Activated CD4-positive, alpha-beta T cell treated with anti-CD3 and anti-CD28 coated beads, Interleukin-2, Interleukin-4, amounts not matched to agents 100 ng/mL and 50 ng/mL, durations not matched to agents 16 hours and 8 hours (primary cell): ENCODE measurements at places on chromosomes 12 and 14.

DNA sequence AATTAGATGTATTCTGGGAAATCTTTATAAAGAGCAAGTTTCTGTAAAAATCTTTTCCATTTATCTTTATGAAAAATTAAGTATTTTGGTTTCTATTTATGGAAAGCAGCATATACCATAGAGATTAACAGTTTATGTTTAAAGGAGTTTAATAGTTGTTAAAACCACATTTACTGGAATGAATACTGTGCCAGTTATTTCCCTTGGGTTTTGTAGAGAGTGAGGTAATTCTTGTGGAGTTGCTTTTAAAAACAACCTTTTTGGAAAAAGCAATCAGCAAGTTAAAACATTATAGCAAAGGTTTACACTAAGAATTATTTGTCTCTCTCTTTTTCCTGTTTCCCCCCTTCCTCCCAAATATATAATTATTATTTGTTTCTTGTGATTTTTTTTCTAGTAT, 34.9 kb downstream of the AEBP2 start:
- DNase-seq: no peak

DNA sequence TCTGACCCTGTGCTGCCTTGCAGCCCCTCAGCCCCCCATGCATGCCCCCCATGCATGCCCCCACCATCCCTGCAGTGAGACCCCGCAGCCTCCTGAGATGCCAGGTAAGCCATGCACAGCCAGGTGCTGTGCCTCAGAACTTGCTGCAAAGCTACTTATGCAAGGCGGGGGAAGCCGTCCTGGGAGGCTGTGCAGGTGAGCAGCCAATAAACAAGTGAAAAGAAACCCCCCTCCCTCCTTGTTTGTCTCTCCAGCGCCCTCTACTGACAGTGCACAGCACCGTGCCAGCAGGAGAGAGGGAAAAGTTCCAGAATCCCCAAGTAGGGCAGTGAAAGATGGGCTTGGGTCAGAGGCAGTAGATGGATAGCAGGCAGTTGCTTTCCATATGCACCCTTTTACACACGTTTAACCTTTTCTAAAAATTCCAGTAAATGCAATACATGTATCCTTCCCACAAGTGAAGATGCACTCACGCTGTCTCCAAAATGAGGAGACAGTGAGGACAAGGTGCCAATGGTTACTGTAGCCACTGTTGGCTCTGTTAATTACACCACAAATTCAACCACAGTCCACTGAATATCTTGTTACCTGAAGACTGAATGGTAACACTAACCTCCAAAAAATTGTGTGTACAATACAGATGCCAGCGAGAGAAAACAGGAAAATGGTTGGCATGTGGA, 18.0 kb downstream of the TNFAIP2 start:
- DNase-seq: peak; percentile 42

DNA sequence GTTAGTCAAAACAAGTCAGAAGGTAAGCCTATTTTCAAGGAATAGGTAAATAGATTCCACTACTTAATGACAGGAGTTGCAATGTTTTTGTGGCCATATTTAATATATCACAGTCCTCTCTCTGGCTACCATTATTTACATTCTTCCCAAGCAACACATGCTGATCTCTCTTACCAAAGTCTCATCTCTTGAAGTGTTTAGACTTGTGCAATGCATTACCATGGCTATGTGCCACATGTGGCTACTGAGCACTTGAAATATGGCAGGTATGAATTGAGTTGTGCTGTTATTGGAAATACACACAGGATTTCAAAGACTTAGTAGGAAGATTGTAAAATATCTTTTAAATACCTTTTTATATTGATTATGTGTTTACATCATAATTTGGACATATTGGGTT, 262.4 kb upstream of the PDE3A start:
- no peak for DNase-seq

- no peak for DNase-seq
These were observed 18.8 kb upstream of the STRAP start for GRCh38 chr12:15863372-15863771.

- DNase-seq: no peak
These were observed 3.0 kb downstream of the NCOR2 start for GRCh38 chr12:124564232-124564958.

- no peak for DNase-seq
These were observed 9.1 kb downstream of the TMCC3 start for GRCh38 chr12:94641283-94641682.

DNA sequence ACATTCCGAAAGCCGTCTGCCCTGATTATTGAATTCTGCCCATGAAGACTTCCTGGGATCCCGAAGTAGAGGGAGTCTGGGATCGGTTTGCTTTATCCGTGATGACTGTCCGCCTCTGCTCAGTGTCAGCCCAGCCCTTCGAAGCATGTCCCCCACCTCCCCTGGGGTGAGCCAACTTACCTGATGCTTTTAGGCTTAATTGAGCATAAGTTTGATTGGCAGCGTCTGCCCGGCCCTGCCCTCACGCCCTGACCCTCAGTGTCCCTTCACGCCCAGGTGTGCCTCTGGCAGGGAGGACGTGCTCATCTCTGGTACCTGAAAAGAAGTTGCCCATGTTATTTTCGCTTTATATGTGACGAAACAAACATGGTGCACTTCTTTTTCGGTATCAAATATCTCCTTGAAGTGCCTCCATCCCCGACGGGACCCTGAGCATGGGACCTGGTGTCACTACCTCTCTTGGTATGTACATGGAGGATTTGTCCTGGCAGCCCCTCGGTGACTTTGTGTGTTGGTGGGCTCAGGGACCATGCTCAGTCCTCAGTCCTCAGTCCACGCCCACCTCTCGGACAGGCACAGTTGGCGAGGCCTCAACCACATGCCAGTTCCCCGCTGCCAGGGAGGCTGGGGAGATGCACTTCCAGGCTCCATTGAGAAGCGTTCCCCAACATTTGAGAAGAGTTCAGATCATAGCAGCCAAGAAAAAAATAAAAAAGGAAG, 130.1 kb upstream of the RTL1 start:
- DNase-seq: no peak

GRCh38 chr12:18811273-18811672, 73.4 kb downstream of the CAPZA3 start:
- DNase-seq: no peak

DNA sequence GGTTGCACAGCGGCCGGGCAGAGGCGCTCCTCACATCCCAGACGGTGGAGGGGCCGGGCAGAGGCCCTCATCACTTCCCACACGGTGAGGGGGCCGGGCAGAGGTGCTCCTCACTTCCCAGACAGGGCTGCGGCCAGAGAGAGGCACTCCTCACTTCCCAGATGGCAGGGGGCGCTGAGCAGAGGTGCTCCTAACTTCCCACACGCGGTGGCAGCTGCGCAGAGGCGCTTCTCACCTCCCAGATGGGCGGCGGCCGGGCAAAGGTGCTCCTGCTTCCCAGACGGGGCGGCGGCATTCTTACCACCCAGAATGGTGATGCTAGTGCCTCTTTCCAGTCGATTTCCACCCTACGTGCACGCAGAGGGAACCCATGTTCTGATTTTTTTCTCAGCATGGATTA, 304.4 kb downstream of the RGS6 start:
- DNase-seq: no peak

GRCh38 chr14:69700575-69700974, 66.4 kb upstream of the SRSF5 start:
- no peak for DNase-seq

GRCh38 chr14:80356413-80356812, 145.1 kb upstream of the DIO2 start:
- no peak for DNase-seq

- DNase-seq: peak; percentile 19
These were observed 101.9 kb downstream of the RIN3 start for GRCh38 chr14:92615451-92615850.

DNA sequence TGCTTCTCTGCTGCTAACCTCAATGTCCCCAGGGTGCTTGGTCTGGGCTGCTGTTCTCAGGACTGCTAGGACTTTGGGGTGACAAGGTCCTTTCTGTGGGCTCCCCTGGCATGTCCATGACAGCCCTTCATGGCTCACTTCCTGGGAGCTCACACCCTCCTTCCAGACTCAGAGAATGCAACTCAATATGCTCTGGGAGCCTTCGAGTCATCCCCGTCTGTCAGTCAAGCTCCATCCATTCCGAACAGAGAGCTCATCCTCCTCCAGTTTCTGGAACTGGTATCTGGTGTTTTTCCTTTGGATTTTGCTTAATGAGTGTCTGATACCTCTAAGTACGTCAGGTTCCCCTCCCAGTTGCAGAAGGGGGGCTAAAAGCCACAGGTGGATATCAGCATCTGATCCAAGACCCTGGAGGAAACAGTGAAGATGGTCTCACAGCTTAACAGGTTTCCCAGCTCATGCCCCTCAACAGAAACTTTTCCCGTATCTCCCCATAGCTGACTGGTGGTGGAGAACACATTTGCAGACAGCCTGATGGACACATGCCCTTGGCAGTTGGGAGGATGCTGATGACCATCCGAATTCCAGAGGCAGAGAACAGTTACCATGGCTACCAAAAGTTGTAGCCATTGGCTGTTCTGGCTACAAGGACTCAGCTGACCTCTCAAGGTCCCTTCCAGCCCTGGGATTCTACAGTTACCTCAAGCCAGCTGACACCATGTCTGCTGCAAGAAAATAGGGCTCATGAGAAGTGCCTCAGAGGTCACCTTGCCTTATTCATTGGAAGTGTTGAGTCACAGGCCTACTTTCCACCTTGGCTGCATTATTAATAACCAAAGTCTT, 9.5 kb upstream of the RAB35 start:
- DNase-seq: no peak

GRCh38 chr14:61515436-61516117, 179.7 kb upstream of the HIF1A start:
- no peak for DNase-seq

GRCh38 chr12:57110104-57111030, 795 bp downstream of the STAT6 start:
- peak; percentile 86 for DNase-seq

GRCh38 chr14:92847278-92847677, 53.2 kb downstream of the GOLGA5 start:
- DNase-seq: no peak

DNA sequence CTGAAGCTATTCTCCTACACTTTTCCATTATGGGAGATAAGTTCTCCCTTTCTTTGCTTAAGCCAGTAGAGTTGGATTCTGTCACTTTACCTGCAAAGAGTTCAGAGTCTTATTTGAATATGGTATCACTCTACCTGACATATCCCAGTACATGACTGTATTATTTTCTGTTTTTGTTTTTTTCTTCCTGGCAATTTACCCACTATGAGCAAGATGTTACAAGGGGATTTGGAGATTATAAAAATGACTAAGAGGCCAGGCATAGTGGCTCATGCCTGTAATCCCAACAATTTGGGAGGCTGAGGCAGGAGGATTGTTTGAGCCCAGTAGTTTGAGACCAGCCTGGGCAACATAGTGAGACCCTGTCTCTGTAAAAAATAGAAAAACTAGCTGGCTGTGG, 46.4 kb upstream of the CHST11 start:
- DNase-seq: no peak

DNA sequence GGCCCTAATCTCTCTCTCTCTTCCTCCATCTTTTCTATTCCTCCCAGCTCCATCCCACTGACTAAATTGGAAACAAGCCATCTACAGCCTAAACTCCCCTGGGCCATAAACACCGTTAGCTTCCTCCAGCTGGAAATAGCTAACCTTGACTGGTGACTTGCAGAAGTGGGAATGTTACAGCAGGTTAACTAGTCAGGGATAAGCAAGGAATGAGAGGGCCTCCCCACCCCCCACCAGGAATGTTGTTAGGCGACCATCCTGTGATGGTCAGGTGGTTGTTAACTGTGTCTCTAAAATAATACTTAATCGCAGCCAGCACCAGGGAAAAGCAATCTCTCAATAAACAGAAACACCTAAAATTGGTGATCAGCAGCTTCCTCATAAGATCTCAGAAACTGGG, 40.8 kb downstream of the MIS18BP1 start:
- no peak for DNase-seq

- DNase-seq: no peak
These were observed 146.9 kb downstream of the BCL11B start for GRCh38 chr14:99125113-99125512.

DNA sequence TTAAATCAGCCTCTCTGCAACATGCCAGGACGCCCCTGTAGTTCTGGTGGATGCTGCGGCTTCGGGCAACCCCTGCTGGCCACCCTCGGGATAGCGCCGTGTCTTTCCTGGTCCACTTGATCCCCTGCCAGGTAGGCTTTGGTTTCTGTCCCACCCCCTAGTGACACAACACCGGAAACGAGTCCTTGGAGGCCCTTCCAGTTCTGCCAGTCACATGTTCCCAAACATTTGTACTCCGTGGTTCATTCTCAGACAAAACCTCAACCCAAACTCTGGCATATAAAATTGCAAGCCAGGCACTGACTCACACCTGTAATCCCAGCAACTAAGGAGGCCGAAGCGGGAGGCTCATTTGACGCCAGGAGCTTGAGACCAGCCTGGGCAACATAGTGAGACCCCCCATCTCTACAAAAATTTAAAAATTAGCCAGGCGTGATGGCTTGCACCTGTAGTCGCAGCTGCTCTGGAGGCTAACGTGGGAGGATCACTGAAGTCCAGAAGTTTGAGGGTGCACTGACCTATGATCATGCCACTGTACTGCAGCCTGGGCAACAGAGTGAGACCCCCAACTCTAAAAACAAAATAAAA, 37.0 kb downstream of the RASAL1 start:
- DNase-seq: peak; percentile 57

DNA sequence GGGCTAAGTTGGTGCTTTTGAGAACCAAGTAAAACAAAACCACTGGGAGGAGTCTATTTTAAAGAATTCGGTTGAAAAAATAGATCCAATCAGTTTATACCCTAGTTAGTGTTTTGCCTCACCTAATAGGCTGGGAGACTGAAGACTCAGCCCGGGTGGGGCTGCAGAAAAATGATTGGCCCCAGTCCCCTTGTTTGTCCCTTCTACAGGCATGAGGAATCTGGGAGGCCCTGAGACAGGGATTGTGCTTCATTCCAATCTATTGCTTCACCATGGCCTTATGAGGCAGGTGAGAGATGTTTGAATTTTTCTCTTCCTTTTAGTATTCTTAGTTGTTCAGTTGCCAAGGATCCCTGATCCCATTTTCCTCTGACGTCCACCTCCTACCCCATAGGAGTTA, 1.8 kb upstream of the RAB5B start:
- DNase-seq: no peak

DNA sequence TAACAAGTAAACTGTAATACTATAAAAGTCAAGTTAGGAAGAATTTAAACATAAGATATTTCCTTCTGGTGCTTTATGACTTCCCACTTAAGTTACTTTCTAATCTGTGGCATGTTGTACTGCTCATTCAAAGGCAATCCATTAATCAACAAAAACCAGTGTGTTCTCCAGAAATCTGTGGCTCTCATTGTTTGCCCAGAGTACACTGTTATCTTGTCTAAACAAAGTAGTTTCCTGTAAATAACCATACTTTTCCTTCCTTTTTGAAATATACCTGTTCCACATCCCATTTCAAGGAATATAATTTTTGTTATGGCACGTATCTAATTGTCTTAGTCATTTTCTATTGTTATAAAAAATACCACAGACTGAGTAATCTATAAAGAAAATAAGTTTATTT, 184.1 kb downstream of the CCER1 start:
- no peak for DNase-seq

DNA sequence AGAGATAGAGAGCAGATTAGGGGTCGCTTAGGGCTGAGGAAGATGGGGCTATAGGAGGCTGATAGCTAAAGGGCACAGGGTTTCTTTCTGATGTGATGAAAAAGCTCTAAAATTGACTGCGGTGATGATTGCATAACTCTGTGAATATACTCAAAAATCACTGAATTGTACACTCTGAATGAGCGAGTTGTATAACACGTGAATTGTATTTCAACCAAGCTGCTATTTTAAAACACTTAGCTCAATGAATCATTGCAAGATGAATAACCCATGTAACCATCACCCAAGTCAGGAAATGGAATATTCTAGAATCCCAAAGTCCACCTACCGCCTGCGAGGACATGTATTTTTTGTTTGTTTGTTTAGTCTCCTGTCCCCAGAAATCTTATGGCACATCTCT, 60.1 kb upstream of the CCND2 start:
- DNase-seq: no peak
